Melanocyte of skin (primary cell): ENCODE measurements at places on chromosomes 6 and 20. TPM values are rescaled to one million over a fixed set of nuclear protein-coding genes. Genes with fewer than 3 reads are reported as not detected.

Gene OTOR
- not detected in 2 replicates for total RNA-seq

Gene CEP250
- total RNA-seq = 18.9 and 21.3 TPM in 2 replicates

Gene UBD
- total RNA-seq = 0.62 TPM in 1 of 2 replicates, not detected in the other

Gene CRISP3
- total RNA-seq = not detected in 2 replicates

Gene TCF21
- total RNA-seq = not detected in 2 replicates

Gene FAM217A
- total RNA-seq = not detected in 2 replicates

Gene KIF6
- 7.9 and 11.6 TPM in 2 replicates for total RNA-seq

Gene ZFP57
- total RNA-seq = 1.3 TPM in 1 of 2 replicates, not detected in the other

Gene PBX2
- 30.5 and 33.0 TPM in 2 replicates for total RNA-seq

Gene ECT2L
- total RNA-seq = not detected in 2 replicates

Gene CRIP3
- total RNA-seq = 0.73 TPM in 1 of 2 replicates, not detected in the other

Gene SLC35D3
- not detected in 2 replicates for total RNA-seq

Gene TCF15
- under 0.01 TPM in 1 of 2 replicates, not detected in the other for total RNA-seq

Gene FNDC1
- total RNA-seq = under 0.01 and 0.34 TPM in 2 replicates

Gene MEI4
- total RNA-seq = not detected in 2 replicates

Gene ZSCAN23
- 5.4 and 6.7 TPM in 2 replicates for total RNA-seq

Gene NCR2
- total RNA-seq = not detected in 2 replicates

Gene TGM2
- total RNA-seq = 13.4 and 20.0 TPM in 2 replicates
